ENCODE measurements at places on chromosomes 7 and 10.

- DNase-seq: peak; percentile 82
These were observed 1.5 kb upstream of the JAKMIP3 start for GRCh38 chr10:132064082-132064755.

- no peak for DNase-seq
These were observed 80.9 kb upstream of the APBB1IP start for GRCh38 chr10:26357203-26357602.

GRCh38 chr10:9305018-9305655 lies 1250.6 kb downstream of the GATA3 start:
- no peak for DNase-seq

DNA sequence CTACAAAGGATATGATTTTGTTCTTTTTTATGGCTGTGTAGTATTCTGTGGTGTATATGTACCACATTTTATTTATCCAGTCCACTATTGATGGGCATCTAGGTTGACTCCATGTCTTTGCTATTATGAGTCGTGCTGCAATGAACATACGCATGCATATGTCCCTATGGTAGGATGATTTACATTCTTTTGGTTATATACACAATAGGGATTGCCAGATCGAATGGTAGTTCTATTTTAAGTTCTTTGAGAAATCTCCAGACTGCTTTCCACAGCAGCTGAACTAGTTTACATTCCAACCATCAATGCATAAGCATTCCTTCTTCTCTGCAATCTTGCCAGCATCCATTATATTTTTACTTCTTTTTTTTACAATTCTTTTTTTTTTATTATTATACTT lies 35.6 kb upstream of the FAM13C start:
- no peak for DNase-seq

DNA sequence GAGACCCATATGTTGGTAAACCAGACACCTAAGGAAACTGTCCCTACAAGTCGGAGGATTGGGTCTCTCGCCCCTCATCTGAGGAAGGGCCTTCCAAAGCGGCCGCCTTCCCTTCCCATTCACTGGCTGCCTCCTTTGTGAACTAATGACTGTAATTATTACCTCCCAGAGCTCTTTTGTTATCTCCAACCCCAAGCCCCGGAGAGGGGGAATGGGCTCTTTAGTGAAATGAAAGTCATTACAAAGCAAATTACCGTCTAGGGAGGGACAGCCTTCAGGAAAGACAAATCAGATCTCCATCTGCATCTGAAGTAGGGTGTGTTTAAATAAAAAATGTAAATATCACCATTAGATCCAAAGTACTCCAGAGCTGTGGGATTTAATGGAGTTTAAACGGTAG lies 2.6 kb upstream of the GAD2 start:
- no peak for DNase-seq

- DNase-seq: no peak
These were observed 49.1 kb downstream of the CDHR3 start for GRCh38 chr7:106012184-106012583.

DNA sequence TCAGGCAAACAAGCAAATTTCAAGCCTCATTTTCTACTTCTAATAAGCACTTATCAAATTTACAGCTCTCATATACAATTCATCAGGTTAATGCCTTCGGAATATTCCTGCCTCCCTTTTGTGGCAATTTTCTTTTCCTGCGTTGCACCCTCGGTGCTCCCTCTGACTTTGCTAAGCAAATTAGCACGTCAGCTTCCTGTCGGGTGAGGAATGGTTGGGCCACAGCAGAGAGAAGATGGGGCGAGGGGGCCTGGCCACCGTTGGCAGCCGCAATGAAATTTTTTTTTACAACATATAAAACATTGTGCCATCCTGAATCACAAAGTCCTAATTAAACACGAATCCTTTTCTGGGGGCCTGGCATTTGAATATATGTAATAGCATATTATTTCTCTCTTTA lies 28.1 kb downstream of the ELFN1 start:
- DNase-seq: peak; percentile 42

DNA sequence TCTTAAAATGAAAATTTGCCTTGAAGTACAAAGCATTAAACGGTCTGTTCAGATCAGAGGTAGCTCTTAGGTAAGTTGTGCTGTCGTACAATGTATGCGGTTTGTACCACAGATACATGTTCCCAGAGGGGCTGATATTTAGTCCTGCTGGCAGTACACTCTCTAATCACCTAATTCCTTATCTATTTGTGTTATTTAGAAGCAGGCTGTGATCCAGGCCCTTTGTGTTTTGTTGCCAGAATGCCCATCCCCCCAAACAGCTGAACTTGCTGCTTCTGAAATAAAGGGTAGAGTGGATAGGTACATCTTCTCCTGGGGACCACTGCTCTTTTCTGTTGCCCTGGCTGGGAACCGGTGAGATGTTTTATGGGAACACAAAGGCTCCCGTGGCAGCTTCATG lies 84.5 kb downstream of the SND1 start:
- DNase-seq: no peak

GRCh38 chr7:95471071-95471470 lies 14.7 kb upstream of the ASB4 start:
- no peak for DNase-seq

- peak; percentile 76 for DNase-seq
These were observed 42.5 kb downstream of the NOD1 start for GRCh38 chr7:30436046-30436445.

DNA sequence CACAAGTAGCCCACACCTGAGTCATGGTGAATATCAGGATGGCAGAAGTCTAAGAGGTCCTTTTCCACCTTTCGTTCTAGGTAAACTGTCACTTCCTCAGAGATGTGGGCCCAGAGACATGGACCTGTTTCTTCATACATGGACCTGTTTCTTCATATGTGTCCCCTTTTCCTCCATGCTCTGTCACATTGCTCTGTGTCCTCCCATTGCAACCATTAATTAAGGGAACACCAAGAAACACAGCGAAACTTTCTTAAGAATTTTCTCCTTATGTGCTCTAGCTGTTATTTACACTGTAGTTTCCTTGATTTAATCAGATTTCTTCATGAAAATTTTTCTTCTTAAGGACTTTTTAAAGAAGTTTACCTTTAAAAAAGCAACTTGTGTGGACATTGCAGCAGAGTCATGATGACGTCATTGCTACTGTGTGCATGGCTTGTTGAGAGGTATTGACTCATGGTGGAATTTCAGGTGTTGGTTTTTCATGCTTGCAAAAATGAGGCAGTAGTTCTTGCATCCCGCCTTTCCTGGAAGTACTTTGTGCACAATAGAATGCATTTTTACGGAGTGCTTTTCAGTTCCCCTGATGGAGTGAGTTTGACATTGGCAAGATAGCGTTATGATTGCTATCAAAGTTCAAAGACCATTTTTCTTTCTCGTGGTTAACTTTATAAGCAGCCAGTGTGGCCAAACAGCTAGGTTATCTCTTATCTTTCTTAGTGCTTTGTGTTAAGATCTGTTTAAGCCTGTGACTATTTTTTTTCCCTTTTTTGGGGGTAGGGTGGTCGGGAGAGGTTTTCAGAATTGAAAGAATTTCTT lies 37.7 kb downstream of the CFAP58 start:
- no peak for DNase-seq

DNA sequence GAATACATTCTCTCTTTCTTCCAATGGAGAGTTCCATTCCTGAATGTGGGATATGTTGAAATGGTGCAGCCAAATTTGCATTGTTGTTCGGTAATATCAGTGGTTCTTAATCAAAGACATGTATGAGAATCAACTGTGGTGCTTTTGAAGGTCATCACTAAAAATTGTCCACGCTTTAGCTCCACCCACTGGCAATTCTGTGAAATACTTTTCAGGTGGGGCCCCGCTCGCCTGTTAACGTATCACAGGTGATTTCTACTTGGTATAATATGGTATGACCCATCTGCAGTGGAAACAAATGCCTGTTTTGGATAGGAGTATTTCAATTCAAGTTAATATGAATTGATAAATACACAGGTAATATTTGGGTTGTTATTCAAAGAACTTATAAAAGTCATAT lies 178.4 kb downstream of the NSUN6 start:
- DNase-seq: no peak

- no peak for DNase-seq
These were observed 64.1 kb downstream of the HHEX start for GRCh38 chr10:92753865-92754264.

- DNase-seq: no peak
These were observed 128.2 kb upstream of the CHST15 start for GRCh38 chr10:124221356-124222317.

GRCh38 chr10:92068900-92069299 lies 145.3 kb downstream of the BTAF1 start:
- DNase-seq: no peak

- no peak for DNase-seq
These were observed 36.2 kb downstream of the AMPH start for GRCh38 chr7:38594949-38595348.

DNA sequence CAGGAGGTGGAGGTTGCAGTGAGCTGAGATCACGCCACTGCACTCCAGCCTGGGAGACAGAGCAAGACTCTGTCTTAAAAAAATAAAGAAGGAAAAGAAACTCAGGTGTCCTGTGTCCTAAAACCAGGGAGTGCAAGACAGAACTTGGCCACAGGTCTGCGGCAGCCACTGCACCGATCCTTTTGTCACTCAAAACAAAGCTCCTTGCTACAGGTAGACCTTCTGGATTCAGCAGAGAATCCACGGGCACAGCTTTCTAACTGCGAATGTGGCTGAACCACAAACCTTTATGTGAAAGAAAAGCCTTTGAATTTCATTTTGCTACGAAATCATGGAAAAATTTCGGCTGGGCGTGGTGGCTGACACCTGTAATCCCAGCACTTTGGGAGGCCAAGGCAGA lies 634.9 kb downstream of the CALN1 start:
- peak; percentile 54 for DNase-seq

DNA sequence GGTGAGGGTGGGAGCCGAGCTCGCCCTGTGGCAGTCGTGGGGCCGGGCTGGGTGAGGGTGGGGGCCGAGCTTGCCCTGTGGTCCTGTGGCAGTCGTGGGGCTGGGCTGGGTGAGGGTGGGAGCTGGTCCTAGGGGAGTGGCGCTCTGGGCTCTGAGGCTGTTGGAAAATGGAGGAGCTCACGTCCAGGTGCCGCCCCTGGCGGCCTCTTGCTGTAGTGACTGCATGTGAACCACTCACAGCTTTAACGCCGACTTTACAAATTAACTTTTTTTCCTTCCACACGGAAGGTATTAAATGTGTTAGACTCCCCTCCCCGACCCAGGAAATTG lies 312.6 kb downstream of the WDR37 start:
- DNase-seq: peak; percentile 57

- no peak for DNase-seq
These were observed 273.9 kb upstream of the MGMT start for GRCh38 chr10:129193148-129193547.

- DNase-seq: no peak
These were observed 1191.9 kb downstream of the CNTNAP2 start for GRCh38 chr7:147308539-147308938.

GRCh38 chr7:150453181-150453580 lies 2.8 kb downstream of the GIMAP8 start:
- DNase-seq: no peak

DNA sequence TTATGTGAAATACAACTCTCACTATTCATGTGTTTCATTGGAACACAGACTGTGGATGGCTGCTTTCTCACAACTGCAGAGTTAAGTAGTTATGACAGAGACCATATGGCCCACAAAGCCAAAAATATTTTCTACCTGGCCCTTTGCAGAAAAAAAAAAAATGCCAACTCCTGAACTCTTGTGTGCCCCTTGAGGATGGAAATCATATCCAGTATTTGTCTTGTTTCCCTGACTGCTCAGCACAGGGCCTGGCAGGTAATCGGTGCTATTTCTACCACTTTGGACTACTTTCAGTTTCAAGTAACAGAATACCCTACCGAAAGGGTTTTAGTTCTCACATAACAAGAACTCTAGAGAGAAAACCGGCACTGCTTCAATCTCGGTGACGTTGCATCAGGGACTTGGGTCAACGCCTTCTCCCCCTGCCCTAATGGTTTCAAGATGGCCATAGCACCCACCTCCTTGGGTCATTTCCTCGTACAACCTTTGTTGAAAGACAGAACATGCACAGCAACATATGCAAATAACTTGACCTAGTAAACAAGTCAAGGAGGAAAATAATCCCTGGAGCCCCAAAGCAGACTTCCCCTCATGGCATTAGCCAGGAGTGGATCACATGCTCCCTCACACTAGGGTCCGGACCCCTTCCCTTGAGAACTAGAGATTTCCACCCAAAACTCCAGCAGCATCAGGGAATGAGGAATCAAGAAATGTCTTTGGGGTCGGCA lies 11.8 kb upstream of the GPNMB start:
- DNase-seq: no peak

GRCh38 chr7:48806731-48807130 lies 117.6 kb upstream of the CDC14C start:
- no peak for DNase-seq

GRCh38 chr7:38316733-38317360 lies 43.4 kb upstream of the TARP start:
- DNase-seq: no peak

GRCh38 chr7:96034940-96035727 lies 262.8 kb downstream of the DYNC1I1 start:
- no peak for DNase-seq

- no peak for DNase-seq
These were observed 112.3 kb downstream of the CACNA2D1 start for GRCh38 chr7:82331234-82331633.

DNA sequence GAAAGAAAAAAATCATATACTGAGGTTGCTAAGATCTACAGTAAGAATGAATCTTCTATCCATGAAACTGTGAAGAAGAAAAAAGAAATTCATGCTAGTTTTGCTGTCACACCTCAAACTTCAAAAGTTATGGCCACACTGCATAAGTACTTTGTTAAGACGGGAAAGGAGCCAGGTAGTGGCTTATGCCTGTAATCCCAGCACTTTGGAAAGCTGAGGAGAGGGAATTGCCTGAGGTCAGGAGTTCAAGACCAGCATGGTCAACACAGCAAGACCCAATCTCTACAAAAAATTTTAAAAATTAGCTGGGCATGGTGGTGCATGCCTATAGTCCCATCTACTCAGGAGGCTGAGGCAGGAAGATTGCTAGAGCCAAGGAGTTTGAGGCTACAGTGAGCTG lies 22.1 kb downstream of the CCDC186 start:
- DNase-seq: no peak

DNA sequence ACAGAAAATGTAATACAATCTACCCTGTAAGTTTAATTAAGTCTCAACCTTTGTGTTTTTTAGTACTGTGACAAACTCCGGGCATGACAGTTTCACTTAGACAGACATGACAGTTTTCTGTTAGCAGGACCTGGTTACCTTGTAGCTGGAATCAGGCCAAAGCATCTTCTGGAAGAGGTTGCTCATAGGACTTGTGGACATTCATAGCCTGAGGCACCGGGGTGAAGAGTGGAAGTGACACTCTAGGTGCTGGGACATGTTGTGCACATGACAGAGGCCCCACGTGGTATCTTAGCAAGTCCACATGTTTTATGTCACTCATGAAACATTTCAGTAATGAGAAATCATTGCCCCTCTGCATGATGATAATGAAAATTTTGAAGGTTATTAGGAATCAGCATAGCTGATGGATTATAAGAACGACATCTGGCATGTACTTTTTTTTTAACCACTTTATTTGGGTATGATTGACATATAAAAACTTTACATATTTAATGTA lies 441.4 kb downstream of the CNTNAP2 start:
- DNase-seq: no peak

GRCh38 chr10:110597476-110597875 lies 30.0 kb downstream of the SMC3 start:
- DNase-seq: no peak
